ENCODE measurements at places on chromosomes 6 and 20.
A peak's percentile ranks its signal among the peaks of the same experiment; 100 is the strongest.

DNA sequence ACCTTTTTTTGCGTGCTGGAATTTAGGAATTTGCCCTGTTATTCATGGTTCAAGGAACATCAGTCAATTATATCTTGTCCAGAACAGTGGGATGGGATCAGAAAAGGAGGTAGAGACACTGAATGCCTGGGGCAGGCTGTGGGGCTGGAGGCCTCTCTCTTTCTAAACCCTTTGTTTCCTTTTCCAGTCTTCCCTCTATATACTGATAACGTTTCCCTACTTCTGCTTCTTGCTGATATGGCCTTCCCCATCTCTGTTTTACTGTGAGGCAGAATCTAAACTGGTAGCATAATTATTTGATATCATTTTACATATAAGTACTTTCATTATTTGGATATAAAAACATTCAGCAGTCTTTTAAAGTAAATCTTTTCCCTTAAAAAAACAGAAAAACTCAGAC is 67.5 kb downstream of the DNAH8 start:
- H3K27ac ChIP-seq = no peak overlapping the region
- peaks cover 5% of the 10 kb centered on the region for H3K4me1 ChIP-seq
- DNase-seq = no peak
- H3K36me3 ChIP-seq = no peaks in the 10 kb centered on the region
- H3K4me3 ChIP-seq = no peak overlapping the region
- no peaks in the 10 kb centered on the region for H3K27me3 ChIP-seq

- H3K4me3 ChIP-seq = no peak overlapping the region
- H3K4me1 ChIP-seq = no peaks in the 10 kb centered on the region
- H3K27ac ChIP-seq = no peak overlapping the region
- no peaks in the 10 kb centered on the region for H3K27me3 ChIP-seq
Observed at GRCh38 chr6:36897609-36898008, 11.9 kb downstream of the C6orf89 start.

DNA sequence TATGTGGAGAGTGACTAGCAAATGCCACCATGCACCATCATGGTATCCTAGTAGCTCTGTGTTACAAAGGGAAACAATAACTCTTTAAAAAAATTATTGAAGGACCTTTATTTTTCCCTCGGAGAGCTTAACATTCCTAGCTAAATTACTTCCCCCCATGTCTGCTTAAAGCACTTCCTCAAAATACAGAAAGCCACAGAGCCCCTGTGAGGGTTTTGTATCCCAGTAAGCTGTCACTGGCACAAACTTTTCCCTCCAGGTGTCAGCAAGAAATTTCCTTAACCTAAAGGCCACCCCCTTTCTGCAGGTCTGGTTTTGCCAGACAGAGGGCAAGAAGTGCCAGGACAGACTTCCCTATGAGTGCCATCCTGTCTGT is 340.0 kb upstream of the PRDM1 start:
- H3K4me1 ChIP-seq = no peaks in the 10 kb centered on the region
- H3K4me3 ChIP-seq = no peak overlapping the region
- no peaks in the 10 kb centered on the region for H3K27me3 ChIP-seq
- H3K36me3 ChIP-seq = no peaks in the 10 kb centered on the region

- no peak overlapping the region for H3K4me3 ChIP-seq
- no peaks in the 10 kb centered on the region for H3K36me3 ChIP-seq
- H3K27me3 ChIP-seq = no peaks in the 10 kb centered on the region
- no peaks in the 10 kb centered on the region for H3K4me1 ChIP-seq
- DNase-seq = no peak
Observed at GRCh38 chr20:45156713-45157112, 18.0 kb upstream of the PI3 start.

GRCh38 chr20:52985687-52986086 is 13.5 kb downstream of the TSHZ2 start:
- no peaks in the 10 kb centered on the region for H3K4me1 ChIP-seq
- no peak for DNase-seq
- H3K27ac ChIP-seq = no peak overlapping the region
- no peak overlapping the region for H3K4me3 ChIP-seq

GRCh38 chr20:45821947-45822346 is 5.2 kb downstream of the TNNC2 start:
- H3K4me1 ChIP-seq = peaks cover 2% of the 10 kb centered on the region
- H3K36me3 ChIP-seq = no peaks in the 10 kb centered on the region
- H3K4me3 ChIP-seq = no peak overlapping the region
- no peaks in the 10 kb centered on the region for H3K27me3 ChIP-seq

DNA sequence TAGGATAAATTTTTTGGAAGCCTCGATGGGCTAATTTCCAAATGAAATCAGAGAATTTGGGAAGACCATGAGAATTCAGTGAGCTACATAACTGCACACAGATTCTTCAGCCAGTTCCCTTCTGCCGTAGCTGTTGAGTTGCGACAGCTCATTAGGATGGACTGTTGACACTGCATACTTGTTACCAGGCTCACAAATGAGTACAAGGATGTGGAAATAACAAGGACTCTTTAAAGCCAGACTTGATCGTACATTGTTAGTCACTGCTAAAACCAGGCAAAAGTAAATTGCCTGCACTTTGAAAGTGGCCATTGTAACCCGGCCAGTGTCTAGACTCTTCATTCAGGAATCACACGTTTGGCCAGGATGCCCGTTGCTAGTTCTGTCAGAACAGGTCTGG is 37.0 kb downstream of the NDUFAF5 start:
- H3K27me3 ChIP-seq = no peaks in the 10 kb centered on the region
- H3K36me3 ChIP-seq = peaks cover 2% of the 10 kb centered on the region
- no peak overlapping the region for H3K27ac ChIP-seq
- H3K4me1 ChIP-seq = no peaks in the 10 kb centered on the region
- no peak overlapping the region for H3K4me3 ChIP-seq

GRCh38 chr6:41494212-41495110 is 51.7 kb upstream of the FOXP4 start:
- H3K36me3 ChIP-seq = no peaks in the 10 kb centered on the region
- DNase-seq = peak; percentile 57
- H3K4me3 ChIP-seq = no peak overlapping the region

DNA sequence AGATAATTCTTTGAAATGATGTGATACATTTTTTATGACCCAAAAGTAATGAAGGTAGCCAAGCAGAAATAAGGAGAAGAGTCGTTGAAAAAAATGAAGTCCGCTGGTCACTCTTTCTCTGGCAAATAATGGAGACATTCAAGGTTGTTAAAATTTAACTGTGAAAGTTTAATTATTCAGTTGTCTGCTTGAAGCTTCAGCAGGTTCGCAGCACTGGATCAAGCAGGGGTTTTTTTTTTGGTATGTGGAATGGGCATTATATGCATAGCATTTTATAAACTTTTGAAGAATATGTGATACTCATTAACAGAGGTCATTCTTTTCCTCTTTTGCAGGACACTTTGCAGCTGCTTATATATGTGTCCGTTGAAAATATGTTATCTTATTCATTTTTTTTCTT is 21.6 kb upstream of the FUT9 start:
- no peaks in the 10 kb centered on the region for H3K36me3 ChIP-seq
- no peak overlapping the region for H3K27ac ChIP-seq
- DNase-seq = no peak

DNA sequence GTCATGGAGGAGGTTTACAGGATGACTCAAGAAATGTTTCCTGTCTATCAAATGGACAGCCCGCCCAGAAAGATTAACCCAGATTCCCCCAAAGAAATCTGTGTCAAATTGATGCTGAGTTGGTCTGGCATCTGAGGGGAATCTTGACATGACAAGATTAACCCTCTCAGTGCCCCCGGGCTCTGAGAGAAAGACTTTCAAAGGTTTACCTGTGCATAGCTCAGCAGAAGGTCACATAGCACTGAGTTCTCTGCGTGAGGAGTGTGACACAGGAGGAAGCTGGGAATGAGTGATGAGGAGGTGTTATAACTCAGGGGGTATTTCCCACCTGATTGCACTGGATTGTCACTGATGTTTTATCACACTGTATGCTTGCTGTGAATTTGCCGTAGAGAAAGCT is 601.2 kb downstream of the DHX35 start:
- peak; percentile 66 for DNase-seq
- no peaks in the 10 kb centered on the region for H3K36me3 ChIP-seq
- no peaks in the 10 kb centered on the region for H3K4me1 ChIP-seq
- H3K27ac ChIP-seq = no peak overlapping the region

GRCh38 chr20:46074006-46074405 is 15.8 kb downstream of the NCOA5 start:
- no peaks in the 10 kb centered on the region for H3K4me1 ChIP-seq
- peaks cover 3% of the 10 kb centered on the region for H3K36me3 ChIP-seq
- H3K27me3 ChIP-seq = no peaks in the 10 kb centered on the region
- no peak overlapping the region for H3K27ac ChIP-seq
- no peak for DNase-seq

- no peaks in the 10 kb centered on the region for H3K36me3 ChIP-seq
- H3K27me3 ChIP-seq = no peaks in the 10 kb centered on the region
- no peak overlapping the region for H3K27ac ChIP-seq
Observed at GRCh38 chr6:167469672-167470071, 144.8 kb downstream of the TTLL2 start.

- H3K27me3 ChIP-seq = no peaks in the 10 kb centered on the region
- no peak for DNase-seq
- H3K4me3 ChIP-seq = no peak overlapping the region
- H3K4me1 ChIP-seq = no peaks in the 10 kb centered on the region
- H3K27ac ChIP-seq = no peak overlapping the region
Observed at GRCh38 chr6:97195117-97195516, 87.9 kb downstream of the MMS22L start.

GRCh38 chr20:3863317-3863716 is 16.7 kb downstream of the MAVS start:
- no peak overlapping the region for H3K27ac ChIP-seq
- H3K4me3 ChIP-seq = no peak overlapping the region
- H3K36me3 ChIP-seq = peaks cover 26% of the 10 kb centered on the region
